ENCODE measurements at places on chromosomes 6 and 20.

- DNase-seq, result no peak
Observed at GRCh38 chr20:10672624-10673127, 1.1 kb downstream of the JAG1 start.

- DNase-seq, result no peak
Observed at GRCh38 chr20:44091026-44091425, 96.0 kb downstream of the JPH2 start.

DNA sequence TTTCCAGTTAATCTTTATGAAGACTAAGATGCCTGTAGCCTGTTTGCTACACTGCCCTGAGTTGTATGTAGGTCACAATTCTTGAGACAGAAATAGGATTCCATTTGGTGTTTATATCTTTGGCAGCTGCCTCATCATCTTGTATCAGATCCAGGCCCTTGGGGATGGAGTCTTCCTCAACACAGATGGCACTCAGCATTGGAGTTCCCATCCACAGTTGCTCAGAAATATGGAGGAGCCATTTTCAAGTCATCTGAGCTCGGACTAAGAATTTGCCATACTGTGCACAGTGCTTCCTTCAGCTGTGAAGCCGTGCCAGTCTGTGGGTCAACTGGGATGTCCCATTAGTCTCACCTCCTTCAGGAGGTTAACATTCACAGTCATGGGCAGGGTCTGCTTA, 156.6 kb downstream of the ZDHHC14 start:
- no peak for DNase-seq

- no peak for DNase-seq
Observed at GRCh38 chr20:33139467-33139866, 28.5 kb upstream of the BPIFA2 start.

DNA sequence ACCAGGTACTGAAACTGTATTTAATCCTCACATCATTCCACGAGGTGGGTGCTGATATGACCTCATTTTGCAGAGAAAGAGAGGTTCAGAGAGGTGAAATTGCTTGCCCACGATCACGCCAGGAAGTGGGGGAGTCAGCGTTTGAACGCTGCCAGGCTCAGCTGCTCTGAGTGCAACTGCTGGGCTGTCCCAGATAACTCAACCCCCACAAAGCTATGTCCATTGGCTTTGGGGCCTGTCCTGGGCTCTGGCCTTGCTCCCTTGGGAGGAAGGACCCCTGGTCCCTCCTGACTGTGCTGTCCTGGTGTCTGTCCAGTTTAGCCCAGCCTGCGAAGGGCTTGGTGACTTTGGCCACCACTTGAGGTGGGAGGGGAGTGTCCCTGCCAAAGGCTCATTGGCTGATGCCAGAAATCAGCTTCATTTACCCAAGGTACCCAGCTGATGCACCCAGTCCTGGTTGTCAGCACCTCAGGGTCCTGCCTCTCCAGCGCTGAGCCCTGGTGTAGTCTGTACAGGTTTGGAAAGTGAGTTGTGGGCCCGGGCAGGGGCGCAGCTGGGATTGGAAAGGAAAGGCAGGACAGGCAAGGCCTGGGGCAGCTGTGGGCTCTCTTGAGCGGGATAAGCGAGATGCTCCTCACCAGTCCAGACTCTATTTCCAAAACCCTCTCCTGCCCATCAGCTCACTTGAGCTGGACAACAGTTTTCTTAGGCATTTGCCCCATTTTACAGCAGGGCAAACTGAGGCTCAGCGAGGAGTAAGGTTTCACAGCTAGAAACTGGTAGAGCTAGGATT, 38.5 kb downstream of the SUN5 start:
- no peak for DNase-seq
